ENCODE measurements at places on chromosomes 7 and 10. TPM values are rescaled to one million over a fixed set of nuclear protein-coding genes. Genes with fewer than 3 reads are reported as not detected.

Gene DGKI
- total RNA-seq = 0.16 TPM

Gene ITGB8
- total RNA-seq = 15.4 TPM

Gene NUTM2B
- 0.25 TPM for total RNA-seq

Gene PALD1
- total RNA-seq = 10.7 TPM

Gene ANKRD1
- 3.8 TPM for total RNA-seq

Gene PNLIPRP2
- total RNA-seq = not detected

Gene FAM25G
- total RNA-seq = not detected

Gene SEMA3C
- total RNA-seq = 46.2 TPM

Gene SYPL1
- total RNA-seq = 77.2 TPM

Gene GPR15LG
- total RNA-seq = not detected

Gene JCAD
- total RNA-seq = 71.4 TPM

Gene CNPY1
- total RNA-seq = not detected

Gene GHRHR
- not detected for total RNA-seq

Gene EEPD1
- 19.6 TPM for total RNA-seq

Gene SLC29A3
- total RNA-seq = 6.5 TPM

Gene OPN1SW
- total RNA-seq = not detected
